NCI-H1436 treated with DMSO at 0.1 percent for 48 hours (cell line): ENCODE measurements at places on chromosomes 12 and 14.

- no peak for DNase-seq
Observed at GRCh38 chr12:113236539-113237399, 15.5 kb downstream of the TPCN1 start.

GRCh38 chr12:118187751-118188435 is 52.0 kb downstream of the PEBP1 start:
- DNase-seq: no peak

- no peak for DNase-seq
Observed at GRCh38 chr12:55694188-55694515, 13.6 kb downstream of the ITGA7 start.

DNA sequence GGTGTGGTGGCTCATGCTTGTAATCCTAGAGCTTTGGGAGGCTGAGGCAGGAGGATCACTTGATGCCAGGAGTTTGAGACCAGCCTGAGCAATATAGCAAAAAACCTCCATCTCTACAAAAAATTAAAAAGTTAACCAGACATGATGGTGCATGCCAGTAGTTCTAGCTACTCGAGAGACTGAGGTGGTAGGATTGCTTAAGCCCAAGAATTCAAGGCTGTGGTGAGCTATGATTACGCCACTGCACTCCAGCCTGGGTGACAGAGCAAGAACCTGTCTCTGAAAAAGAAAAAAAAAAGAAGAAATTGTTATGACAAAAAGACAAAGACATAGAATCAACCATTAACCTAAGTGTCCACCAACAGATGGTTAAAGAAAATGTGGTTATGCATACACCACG is 2.1 kb upstream of the ATP23 start:
- DNase-seq: no peak

DNA sequence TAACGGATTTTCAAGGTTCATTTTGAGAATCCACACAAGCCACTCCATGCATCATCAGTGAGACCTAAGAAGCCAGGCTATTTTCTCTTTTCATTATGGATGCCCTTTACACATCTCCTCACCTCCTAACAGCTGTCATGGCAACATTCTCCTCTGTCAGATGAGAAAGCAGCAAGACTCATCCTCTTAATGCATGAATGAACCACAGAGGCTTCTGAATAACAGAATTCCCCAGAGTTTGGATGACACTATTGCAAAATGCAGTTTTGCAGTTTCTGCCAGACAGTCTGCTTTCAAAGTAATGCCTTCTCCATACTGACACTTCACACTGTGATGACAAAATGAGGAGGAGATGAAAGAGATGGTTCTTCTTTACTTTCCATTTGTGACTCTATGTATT is 286.7 kb upstream of the GRIP1 start:
- DNase-seq: no peak
